HT-29 (cell line): ENCODE measurements at places on chromosomes 4 and X.

DNA sequence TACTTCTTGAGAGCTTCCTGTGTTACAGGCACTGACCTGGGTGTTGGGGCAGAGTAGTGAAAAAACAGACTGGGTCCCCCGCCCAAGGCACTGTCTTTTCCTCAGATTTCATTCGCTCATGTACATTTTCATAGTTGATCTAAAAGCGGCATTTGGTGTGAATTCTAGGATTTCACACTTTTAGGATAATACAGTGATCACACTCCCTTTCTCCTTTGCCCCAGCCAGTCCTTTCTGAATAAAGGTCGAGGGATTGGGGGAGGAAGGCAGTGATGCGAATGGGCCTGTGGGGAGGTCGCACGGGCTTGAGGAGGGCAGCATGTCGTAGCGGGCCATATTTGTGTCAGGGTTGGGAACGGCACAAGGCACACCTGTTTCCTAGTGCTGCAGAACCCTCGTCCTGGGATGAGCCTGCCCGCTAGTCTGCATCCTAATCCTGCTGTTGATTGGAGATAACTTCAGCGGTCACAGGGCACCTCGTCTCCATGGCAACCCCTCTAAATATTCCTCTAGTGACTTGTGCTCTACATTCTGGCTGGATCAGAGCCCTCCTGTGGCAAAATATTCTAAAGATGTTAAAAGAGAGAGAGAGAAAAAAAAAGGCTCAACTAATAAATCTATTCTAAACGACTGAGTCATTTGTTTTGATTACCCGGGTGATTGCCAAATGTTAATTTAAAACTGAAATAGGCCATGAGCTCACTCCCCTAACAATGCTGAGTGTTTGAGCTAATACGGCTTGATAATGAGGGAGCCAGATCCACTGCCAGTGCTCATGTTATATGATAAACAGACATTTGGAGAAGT lies 21.8 kb downstream of the FHL1 start:
- DNase-seq, result peak; percentile 30

DNA sequence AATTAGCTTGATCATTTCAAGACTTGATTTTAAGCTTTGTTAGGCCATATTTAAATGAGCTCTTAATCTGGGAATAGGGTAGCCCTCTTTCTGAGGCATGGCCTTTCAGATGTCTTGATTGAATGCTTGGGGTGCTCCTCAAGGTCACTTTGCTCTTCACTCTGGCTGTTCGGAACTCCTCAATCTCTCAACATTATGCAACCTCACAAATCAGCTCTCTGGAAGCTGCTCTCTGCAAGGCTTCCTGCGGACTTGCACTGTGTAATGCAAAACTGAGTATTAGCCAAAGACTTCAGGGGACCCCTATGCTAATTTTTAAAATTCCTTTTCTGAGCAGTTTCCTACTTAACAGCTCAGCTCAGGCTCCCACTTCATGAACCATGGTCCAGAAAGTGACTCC lies 398.3 kb downstream of the PRDM5 start:
- DNase-seq, result no peak

DNA sequence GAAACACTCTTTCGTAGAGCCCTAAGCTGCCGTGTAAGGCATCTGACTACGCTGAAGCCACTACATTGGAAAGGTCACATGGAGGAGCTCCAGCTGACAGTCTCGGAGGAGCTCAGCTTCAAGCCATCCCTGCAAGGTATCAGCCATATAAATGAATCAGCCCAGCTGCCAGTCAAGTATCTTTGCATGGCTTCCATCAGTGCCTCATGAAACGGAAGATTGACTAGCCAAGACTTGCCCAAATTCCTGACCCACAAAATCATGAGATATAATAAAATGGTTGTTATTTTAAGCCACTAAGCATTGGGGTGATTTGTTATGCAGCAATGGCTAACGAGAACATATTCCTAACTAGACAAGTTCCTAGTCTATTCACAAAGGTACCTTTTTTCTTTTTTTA lies 104.1 kb upstream of the SCOC start:
- no peak for DNase-seq

DNA sequence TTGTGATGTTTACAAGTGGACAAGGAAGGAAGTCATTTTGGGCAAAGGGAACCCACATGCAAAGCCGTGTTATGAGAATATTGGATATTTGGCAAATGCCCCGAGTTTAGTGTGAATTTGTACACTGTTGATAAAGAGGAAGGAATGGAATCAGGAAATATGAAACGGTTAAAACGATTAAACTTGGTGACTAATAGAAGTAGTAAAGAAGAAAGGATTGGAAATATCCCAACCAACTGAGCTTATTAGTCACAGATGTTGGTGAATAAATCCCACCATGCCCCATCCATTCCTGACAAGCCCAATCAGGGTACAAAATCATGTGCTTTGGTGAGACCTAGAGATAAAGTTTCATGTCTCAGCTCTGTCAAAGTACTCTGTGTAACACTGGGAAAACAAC lies 22.0 kb downstream of the ARHGAP24 start:
- DNase-seq, result no peak

DNA sequence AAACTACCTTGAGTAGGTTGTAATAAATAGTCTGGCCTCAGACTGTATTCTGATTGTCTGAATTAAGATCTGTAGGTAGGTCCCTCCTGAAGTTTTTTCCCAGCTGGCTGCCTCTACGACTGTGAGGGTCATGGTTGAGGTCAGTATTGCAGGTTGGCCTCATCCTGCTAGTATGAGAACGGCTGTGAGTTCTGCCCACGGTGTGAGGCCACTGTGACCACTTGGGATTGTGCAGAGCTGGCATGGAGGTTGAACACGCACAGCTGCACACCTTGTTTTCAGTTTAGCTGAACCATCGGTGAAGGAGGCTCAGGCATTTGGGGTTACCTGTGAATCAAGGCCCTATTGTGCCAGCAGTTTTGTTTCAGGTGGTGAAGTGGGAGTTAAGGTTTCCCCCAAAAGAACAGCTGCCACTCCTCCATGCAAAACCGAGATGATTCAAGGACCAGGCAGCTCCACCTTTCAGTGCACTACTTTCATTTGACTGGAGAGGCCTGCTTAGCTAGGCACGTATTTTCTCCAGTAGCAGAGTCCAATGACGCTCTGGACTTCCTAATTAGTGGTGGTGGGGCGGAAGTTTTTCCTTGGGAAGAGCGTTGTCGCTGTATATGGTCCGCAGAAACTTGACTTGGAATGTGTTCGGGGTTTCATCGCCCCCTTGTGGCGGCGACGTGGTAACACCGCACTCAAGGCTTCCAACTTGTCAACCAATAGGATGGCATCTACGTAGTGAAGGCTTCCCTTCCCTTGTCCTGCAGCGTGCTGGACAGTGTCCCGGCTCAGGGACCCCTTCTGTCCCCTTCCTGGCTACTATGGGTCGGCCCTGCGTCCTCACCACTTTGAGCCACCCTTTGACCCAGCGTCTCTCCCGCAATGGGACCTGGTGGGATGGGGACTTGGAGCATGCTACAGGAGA lies 13.8 kb downstream of the CMC4 start:
- DNase-seq, result peak; percentile 85

GRCh38 chrX:104284507-104284906 lies 29.8 kb upstream of the ESX1 start:
- no peak for DNase-seq

GRCh38 chrX:13341491-13342101 lies 21.7 kb upstream of the ATXN3L start:
- DNase-seq, result no peak

DNA sequence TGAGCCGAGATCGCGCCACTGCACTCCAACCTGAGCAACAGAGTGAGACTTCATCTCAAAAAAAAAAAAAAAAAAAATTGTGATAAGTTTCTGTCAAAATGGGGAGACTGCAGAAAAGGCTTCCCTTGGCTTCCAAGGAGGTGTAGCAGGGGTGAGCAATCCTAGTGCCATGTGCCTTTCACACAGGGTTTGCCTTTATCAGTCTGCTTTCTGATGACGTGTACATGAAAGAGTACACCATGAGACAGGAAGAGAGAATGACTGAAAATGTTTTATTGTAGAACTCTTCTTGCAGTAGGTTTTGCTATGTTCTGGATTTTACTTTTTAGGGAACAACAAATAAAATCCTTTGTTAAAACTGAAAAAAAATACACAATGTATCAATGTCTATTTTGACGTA lies 23.4 kb upstream of the ZFP42 start:
- no peak for DNase-seq

- DNase-seq, result peak; percentile 69
These were observed 26.0 kb upstream of the ANXA3 start for GRCh38 chr4:78525559-78525958.

- DNase-seq, result no peak
These were observed 307.0 kb downstream of the ADGRL3 start for GRCh38 chr4:61507091-61507490.

DNA sequence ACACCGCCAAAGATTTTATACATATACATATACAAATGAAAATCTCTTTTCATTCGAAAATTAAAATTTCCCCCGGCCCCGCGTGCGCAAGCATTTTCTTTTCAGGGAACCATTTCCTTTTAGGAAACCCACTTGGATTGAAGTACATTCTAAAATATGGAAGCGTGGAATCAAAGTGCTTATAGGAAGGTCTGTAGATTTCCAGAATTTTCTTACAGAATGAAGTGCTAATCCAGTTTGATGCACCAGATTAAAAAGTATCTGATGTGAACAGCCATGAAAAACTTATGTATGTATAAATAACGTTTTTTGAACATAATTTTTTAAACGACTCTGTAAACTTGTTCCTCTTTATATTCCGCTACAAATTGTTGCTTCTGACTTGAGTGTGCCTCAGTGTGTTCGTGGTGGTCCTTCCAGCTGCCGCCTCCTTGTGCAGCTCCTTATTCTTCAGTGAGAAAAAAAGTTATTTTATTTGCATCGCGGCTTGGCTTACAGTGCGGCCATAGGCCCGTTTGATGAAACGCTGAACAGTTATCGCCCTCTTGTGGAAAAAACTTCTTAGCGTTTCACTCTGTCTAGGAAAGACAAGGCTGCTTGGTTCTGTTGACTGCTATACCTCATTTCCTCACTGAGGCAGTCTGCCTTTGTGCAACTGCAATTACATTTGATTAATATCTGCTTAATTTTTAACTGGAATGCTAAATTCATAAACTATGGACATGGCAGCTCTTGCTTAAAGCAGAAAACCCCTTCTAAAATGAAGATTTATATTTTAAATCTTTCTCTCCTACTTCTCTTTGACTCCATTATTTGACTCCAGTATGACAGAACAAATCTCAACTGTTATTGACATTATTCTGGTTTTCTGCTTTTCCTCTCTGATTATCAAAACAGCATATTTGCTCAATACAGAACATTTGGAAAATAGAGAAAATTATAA lies 4.7 kb upstream of the NKX6-1 start:
- peak; percentile 76 for DNase-seq

- DNase-seq, result no peak
These were observed 70.7 kb upstream of the TAPT1 start for GRCh38 chr4:16297003-16297402.

DNA sequence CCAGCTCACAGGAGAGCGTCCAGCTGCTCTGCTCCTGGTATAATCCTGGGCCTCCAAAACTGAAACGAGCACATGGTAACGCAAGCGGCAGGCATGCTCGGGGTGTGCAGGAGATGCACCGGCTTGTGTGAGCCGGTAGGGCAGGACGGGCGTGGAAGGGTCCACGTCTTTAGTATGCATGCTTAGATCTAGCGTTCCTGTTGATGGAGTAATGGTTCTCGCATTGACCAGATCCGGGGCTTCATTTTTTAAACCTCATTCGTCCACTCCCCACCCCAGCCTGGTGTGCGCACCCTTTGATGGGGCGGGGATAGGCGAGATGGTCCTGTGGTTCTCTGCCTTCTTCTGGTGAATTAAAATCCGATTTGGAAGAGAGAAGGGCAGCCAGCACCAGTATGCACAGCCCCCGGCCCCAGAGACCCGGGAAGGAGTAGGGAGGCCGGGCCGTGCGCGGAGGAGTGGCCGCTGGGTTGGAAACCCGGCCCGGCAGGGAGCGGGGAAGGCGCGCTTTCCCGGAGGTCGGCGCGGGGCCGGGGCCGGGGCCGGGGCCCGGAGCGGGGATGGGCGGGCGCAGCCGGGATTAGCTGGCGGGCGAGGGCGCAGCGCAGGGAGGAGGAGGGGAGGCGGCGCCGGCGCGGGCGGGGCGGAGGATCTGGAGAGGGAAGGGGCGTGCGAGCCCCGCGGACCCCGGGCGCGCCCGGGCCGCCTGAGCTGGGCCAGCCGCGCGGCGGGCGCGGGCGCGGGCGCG lies 39.9 kb downstream of the FAM149A start:
- peak; percentile 52 for DNase-seq

DNA sequence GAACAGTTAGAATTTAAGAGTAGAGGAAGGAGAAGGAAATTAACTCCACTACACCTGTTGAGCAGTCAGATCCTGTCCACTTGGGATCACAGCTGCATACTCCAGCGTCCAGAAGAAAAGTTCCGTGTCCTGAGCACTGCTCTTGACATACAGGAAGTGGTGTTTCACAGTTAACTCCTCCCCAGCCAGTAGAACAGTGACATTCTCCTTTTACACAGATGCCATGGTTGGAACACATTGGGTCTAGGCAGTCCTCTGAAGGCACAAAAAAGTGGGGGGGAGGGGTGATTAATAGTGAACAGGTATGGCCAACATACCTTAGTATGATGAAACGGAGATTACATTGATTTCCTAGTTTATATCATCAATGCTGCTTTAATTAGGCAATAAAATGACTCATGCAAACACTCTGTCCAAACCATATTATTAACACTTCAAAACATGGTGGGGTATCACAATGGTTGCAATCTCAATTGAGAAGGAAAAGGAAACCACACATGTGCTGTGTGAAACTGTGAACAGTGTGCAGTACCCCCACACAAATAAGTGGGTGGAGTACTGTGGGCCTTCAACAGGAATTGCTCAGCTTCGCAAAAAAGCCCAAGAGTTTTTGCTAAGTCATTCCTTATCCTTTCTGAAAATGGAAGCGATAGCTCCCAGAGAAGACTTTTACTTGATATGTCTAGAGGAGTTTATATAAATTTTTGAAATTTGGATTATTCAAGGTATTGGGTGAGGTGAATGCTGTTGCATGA lies 295.6 kb downstream of the SH2D1A start:
- no peak for DNase-seq

DNA sequence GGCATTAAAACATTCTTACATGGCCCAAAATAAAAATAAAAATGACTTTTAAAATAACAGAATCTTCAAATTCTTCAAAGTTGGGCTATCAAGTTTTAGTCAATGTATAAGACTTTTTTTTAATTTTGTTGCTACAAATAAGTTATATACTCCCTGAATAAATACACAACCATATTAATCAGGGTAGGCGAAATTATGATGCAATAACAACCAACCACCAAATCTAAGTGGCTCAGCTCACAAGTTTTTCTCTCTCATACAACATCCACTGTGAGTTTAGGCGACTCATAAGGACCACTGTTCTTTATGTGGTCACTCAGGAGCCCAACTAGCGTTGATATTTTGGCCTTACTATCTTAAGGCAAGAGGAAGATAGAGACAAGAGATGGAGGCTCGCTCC lies 11.2 kb downstream of the NEUROG2 start:
- no peak for DNase-seq

DNA sequence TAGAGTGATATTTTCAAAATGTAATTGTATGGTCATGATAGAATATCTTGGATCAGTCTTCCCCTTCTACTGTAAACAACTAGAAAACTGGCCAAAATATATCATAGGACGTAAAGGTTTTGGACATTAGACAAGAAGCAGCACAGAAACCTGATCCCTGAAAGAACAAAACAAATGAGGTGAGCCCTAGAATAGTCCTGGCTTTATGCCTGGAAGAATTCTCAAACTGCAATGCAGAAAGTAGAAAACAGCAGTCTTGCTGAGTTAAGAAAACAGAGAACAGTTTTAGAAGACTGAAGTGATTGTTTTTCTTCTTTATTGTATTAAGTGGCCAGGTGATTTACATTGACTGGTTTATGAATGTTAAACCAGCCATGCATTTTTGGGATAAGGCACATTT lies 19.5 kb downstream of the NSUN7 start:
- DNase-seq, result no peak

- DNase-seq, result no peak
These were observed 208.7 kb downstream of the PDGFC start for GRCh38 chr4:156762851-156763250.
